A549 treated with CpdA at 1 μM for 4 hours (cell line): ENCODE measurements at places on chromosomes 12 and 14. TPM values are rescaled to one million over a fixed set of nuclear protein-coding genes. Genes with fewer than 3 reads are reported as not detected.

The MDGA2 gene
- total RNA-seq = 0.02 to 0.22 TPM (median 0.07 TPM) in 3 of 5 replicates, not detected in the others

The TMPRSS12 gene
- total RNA-seq = not detected in 5 replicates

The RAPGEF3 gene
- 0.57 to 0.94 TPM (median 0.72 TPM) in 5 replicates for total RNA-seq

The MYH6 gene
- total RNA-seq = not detected in 5 replicates

The GPX2 gene
- 163 to 301 TPM (median 208 TPM) in 5 replicates for total RNA-seq

The PLXNC1 gene
- 0.06 to 0.38 TPM (median 0.12 TPM) in 5 replicates for total RNA-seq

The CCDC38 gene
- 0.06 to 0.24 TPM (median 0.12 TPM) in 5 replicates for total RNA-seq

The ZNF891 gene
- total RNA-seq = 0.38 to 0.47 TPM (median 0.43 TPM) in 5 replicates

The DTX3 gene
- 14.4 to 21.2 TPM (median 18.1 TPM) in 5 replicates for total RNA-seq

The FAM222A gene
- total RNA-seq = 3.1 to 7.6 TPM (median 6.5 TPM) in 5 replicates

The PYGL gene
- 108 to 143 TPM (median 129 TPM) in 5 replicates for total RNA-seq

The PMCH gene
- 0.07 TPM in 1 of 5 replicates, not detected in the others for total RNA-seq

The ARHGAP9 gene
- total RNA-seq = 0.20 to 0.91 TPM (median 0.40 TPM) in 5 replicates

The MARK3 gene
- total RNA-seq = 58.6 to 68.1 TPM (median 61.7 TPM) in 5 replicates

The SERPINA4 gene
- not detected in 5 replicates for total RNA-seq

The ORAI1 gene
- total RNA-seq = 23.7 to 46.6 TPM (median 44.9 TPM) in 5 replicates

The TMTC2 gene
- 0.73 to 1.4 TPM (median 1.2 TPM) in 5 replicates for total RNA-seq

The PCK2 gene
- 18.2 to 20.8 TPM (median 19.0 TPM) in 5 replicates for total RNA-seq

The SLCO1C1 gene
- total RNA-seq = 0.09 to 0.10 TPM in 2 of 5 replicates, not detected in the others

The SNX6 gene
- 69.1 to 113 TPM (median 76.7 TPM) in 5 replicates for total RNA-seq

The FSCB gene
- not detected in 5 replicates for total RNA-seq

The MORN3 gene
- total RNA-seq = 0.07 to 0.39 TPM (median 0.17 TPM) in 4 of 5 replicates, not detected in the other

The ZFHX2 gene
- total RNA-seq = 0.77 to 2.4 TPM (median 1.7 TPM) in 5 replicates

The GRIP1 gene
- total RNA-seq = 0.71 to 6.3 TPM (median 4.1 TPM) in 5 replicates

The ASB2 gene
- total RNA-seq = 1.5 to 3.5 TPM (median 1.9 TPM) in 5 replicates

The OSGEP gene
- 23.9 to 30.0 TPM (median 26.1 TPM) in 5 replicates for total RNA-seq

The GLIPR1 gene
- 23.2 to 33.8 TPM (median 30.2 TPM) in 5 replicates for total RNA-seq

The PHLDA1 gene
- total RNA-seq = 43.8 to 64.2 TPM (median 56.1 TPM) in 5 replicates

The ALX1 gene
- 5.6 to 6.5 TPM (median 5.8 TPM) in 5 replicates for total RNA-seq

The SIX6 gene
- total RNA-seq = not detected in 5 replicates

The SAMD15 gene
- 1.6 to 3.0 TPM (median 2.2 TPM) in 5 replicates for total RNA-seq

The CMA1 gene
- total RNA-seq = not detected in 5 replicates

The UBC gene
- 1,077 to 1,622 TPM (median 1,244 TPM) in 5 replicates for total RNA-seq

The C12orf42 gene
- 0.05 TPM in 1 of 5 replicates, not detected in the others for total RNA-seq

The ZNF385A gene
- 14.3 to 21.0 TPM (median 18.8 TPM) in 5 replicates for total RNA-seq

The GALNT9 gene
- 3.6 to 8.2 TPM (median 7.1 TPM) in 5 replicates for total RNA-seq

The LBHD2 gene
- 0.17 TPM in 1 of 5 replicates, not detected in the others for total RNA-seq

The P2RX2 gene
- total RNA-seq = not detected in 5 replicates

The FBXL14 gene
- 8.6 to 14.0 TPM (median 12.9 TPM) in 5 replicates for total RNA-seq

The SLC5A8 gene
- total RNA-seq = not detected in 5 replicates

The SOAT2 gene
- total RNA-seq = 0.17 to 0.24 TPM (median 0.21 TPM) in 4 of 5 replicates, not detected in the other

The SLC10A1 gene
- total RNA-seq = not detected in 5 replicates

The PSMA3 gene
- 198 to 273 TPM (median 205 TPM) in 5 replicates for total RNA-seq

The NRL gene
- 0.48 to 1.2 TPM (median 1.0 TPM) in 5 replicates for total RNA-seq

The TOMM20L gene
- not detected in 5 replicates for total RNA-seq

The GPRC5A gene
- 324 to 465 TPM (median 429 TPM) in 5 replicates for total RNA-seq

The INHBC gene
- 0.03 to 0.07 TPM in 2 of 5 replicates, not detected in the others for total RNA-seq

The CCDC88C gene
- total RNA-seq = 5.5 to 6.6 TPM (median 6.2 TPM) in 5 replicates

The PRR4 gene
- total RNA-seq = 1.5 to 4.3 TPM (median 3.3 TPM) in 5 replicates

The TSHR gene
- not detected in 5 replicates for total RNA-seq

The COX8C gene
- not detected in 5 replicates for total RNA-seq

The RBM19 gene
- total RNA-seq = 16.4 to 19.1 TPM (median 18.2 TPM) in 5 replicates

The HCAR3 gene
- 0.22 to 0.47 TPM (median 0.30 TPM) in 4 of 5 replicates, not detected in the other for total RNA-seq

The IL26 gene
- not detected in 5 replicates for total RNA-seq
